ENCODE measurements at places on chromosomes 2 and 18. TPM values are rescaled to one million over a fixed set of nuclear protein-coding genes. Genes with fewer than 3 reads are reported as not detected.

Gene GPR35
- not detected for total RNA-seq

Gene KLHL41
- not detected for total RNA-seq

Gene ZSWIM2
- total RNA-seq, result not detected

Gene CPO
- 2.4 TPM for total RNA-seq

Gene DNAJB2
- total RNA-seq, result 38.6 TPM

Gene STEAP3
- 16.0 TPM for total RNA-seq

Gene SGO2
- 10.8 TPM for total RNA-seq

Gene RSAD2
- total RNA-seq, result not detected

Gene LINC00305
- not detected for total RNA-seq

Gene MC5R
- not detected for total RNA-seq

Gene GRP
- not detected for total RNA-seq

- no peak for DNase-seq
Observed at GRCh38 chr2:61978522-61978921, 73.0 kb downstream of the COMMD1 start.

DNA sequence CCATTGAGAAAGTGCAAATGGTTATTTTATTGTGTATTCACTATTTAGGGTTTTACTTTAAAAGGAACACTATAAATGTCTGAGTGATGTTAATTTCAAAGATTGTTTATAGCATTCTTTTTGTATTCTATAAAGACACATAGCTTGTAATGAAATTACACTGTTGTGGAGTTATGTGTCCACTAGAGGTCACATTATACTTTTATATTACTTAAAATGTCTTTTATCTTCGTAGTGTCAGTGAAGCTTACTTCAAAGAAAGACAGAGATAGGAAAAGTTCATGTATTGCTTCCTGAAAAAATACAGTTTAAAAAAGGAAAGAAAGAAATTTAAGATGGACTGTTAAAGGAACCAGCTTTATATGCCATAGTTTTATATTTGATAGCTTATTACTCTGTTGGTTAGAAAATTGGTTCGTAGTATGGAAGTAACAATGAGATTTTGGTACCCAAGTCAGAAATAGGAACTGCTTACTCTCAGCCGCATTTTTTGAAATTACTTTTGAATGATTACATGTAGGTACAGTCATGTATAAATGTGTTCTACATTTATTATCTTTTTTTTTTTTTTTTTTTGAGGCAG is 20.5 kb downstream of the APLF start:
- no peak for DNase-seq

DNA sequence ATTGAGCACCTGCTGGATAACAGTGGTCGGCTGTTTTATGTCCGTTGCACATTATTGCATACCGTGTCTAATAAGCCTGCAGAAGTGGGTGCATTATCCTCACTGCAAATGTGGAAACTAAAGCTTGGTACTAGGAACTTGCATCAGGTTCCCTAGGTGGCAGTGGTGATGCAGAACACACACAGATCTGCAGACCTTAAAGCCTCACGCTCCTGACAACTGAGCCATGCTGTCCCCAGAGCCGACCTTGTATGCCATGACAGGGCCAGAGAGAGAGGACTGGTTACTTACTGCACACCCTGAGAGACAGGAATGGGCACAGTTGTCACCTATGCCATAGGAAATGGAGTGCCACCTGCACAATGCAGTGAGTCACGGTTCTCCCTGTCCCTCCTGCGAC is 151.8 kb downstream of the SH3RF3 start:
- DNase-seq, result no peak

DNA sequence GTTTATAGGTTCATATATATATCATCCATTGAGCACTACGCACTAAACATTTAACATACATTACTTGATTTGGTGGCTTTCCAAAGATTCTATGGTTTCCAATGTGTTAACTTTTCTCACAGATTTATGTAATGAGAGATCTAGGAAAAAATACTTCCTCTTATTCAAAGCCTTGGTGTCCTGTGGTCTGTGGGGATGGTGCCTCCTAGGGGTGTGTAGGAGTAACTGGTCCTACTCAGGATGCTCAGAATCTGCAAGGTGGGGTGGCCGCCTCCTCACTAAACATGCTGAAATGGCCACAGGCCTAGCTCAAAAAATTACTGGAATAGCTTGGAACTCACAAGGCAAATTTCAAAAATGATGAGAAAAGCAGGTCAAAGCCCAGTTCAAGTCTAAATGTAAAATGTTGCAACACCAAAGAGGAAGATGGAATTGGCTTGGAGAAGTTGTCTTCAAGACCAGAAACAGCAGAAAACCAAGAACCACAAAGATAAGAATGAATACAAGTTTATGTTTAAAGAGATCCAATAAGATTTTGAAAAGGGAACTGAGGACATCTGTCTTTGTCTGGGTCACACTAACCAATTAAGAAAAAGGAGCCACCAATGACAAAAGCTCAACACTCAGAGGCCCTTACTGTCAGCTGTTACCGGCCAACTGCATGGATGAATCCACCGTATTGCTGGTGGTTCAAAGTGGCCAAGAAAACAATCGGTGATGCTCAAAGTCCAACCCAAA is 11.5 kb downstream of the GPR55 start:
- DNase-seq, result peak; percentile 84

- DNase-seq, result no peak
Observed at GRCh38 chr2:218281449-218281848, 10.9 kb downstream of the TMBIM1 start.

DNA sequence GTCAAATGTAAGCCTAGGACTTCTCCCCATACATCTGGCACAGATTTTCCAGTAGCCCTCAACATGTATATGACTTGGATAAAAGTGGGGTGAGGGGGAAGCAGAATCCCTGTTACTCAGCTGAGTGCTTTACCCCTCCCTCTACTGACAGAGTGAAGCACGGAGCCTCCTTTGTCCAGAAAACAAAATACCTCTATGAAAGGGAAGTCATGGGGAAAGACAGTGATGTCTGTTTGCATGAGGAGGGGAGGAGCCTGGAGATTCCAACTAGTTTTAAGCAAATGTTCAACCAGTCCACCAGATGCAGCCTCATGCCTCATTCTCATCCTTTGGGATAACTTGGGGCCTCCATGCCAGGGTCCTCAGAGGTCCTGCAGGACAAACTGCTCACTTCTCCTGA is 203.9 kb downstream of the SMAD2 start:
- DNase-seq, result no peak

DNA sequence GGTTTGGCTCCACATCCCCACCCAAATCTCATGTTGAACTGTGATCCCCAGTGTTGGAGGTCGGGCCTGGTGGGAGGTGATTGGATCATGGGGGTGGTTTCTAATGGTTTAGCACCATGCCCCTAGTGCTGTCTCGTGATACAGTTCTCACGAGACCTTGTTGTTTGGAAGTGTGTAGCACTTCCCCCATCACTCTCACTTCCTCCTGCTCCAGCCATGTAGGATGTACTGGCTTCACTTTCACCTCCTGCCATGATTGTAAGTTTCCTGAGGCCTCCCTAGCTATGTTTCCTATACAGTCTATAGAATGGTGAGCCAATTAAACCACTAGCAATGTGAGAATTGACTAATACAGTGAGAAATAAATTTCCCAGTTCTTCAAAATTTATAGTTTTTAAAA is 325.9 kb downstream of the FSIP2 start:
- no peak for DNase-seq

DNA sequence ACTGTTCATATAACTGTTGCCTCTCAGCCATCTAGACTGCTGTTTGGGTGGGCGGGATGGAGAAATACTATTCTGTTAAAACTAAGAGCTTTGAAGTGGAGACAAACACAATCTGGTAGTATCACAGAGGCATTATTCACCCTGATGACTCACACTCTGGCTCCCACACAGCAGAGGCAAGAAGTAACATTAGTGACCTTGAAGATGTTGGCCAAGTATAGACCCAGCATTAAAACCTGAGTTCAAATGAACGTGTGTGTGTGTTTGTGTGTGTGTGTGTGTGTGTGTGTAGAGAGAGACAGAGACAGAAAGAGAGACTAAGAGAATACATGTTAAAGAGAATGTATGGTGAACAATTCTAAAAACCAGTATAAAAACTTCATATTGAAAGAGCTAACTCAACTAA is 22.5 kb upstream of the ACVR1 start:
- DNase-seq, result no peak

- no peak for DNase-seq
Observed at GRCh38 chr2:151258121-151258520, 3.5 kb downstream of the RBM43 start.

GRCh38 chr2:222945887-222946286 is 85.1 kb downstream of the ACSL3 start:
- DNase-seq, result no peak

DNA sequence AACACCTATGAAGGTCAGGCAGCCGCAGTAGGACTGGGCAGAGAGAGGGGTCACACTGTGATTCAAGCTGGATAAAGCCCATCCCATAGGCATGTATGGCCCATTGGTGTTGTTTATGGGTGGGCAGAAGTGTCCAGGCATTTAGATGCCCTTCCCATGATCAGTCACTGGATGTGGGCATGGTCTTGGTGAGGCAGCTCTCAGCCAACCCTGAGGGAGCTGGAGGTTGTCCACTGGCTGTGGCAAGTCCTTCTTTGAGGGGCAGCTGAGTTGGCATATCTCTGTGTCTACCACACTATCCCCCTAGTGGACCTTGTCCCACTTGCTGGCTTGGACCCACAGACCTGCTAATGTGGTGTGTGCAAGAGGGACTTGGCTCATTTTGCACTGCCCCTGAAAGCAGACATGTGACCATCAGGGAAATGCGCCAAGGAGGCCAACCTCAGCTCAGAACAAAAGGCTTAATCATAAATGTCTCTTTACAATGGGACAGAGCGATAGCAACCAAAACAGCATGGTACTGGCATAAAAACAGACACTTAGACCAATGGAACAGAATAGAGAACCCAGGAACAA is 82.0 kb downstream of the TMEM17 start:
- DNase-seq, result no peak

DNA sequence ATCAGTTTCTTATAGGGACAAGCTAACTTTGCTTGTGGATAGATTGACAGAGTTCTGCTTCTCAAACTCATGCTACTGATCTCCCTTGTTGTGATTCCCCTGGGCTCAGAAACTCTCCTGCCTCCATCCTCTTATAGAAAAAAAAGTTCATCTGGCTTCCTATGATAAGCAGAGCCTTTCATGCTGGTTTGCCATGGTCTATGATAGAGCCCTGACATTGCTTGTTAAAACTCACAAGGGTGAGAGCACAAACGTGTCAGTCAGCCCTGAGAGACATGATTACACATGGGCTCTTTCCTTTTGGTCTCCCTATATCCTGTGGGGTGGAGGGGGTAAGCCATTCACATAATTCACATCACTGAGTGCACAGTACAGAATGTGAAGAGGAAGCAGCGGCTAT is 121.8 kb downstream of the TDRD15 start:
- DNase-seq, result no peak

DNA sequence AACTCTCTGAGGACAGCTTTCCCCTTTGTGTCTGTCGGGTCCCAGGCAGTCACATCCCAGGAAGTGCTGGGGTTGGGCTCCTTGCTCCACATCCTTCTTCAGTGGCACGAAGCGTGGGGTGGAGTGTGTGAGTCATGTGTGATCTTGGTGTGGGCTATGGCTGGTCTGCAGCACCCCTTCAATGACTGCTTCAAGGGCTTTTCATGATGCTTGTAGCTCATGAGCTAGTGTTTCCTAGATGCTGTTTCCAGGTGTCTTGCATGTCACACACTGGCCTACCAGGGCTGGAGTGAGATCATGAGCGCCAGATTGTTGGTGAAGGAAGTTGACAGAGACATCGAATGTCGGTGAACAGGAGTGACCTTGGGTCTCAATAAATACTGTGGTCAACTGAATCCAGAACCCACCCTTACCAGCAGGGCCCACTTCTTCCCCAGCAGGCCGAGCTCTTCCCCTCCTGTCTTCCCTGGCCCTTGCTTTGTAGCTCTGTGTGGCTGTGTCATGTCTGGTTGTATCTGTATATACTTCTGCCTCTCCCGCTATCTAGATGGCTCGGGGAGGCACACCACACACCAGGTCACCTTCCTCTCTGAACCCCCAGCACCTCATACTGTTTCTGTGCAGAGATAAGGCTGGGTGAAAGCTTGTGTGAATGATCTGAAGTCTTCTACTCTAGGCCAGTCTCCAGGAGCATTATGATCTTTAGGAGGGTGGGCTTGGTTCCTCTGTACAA is 3.8 kb downstream of the C2orf92 start:
- DNase-seq, result no peak

DNA sequence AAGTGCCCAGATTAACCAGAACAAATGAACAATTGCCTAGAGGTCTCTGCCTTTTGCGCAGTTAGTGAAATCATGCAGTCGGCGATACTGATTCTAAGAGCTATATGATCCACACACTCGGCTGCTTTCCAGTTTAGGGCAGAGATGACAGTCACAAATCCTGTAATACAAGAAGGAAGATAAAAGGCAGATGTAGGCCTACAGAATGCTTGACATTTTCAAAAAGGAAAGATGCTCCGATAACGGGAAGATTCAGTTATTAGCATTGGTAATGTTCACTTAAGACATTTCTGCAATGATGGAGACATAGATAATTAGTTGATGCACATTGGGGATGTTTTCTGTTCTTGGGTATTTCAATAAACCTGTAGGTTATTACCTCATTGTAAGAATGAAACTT is 19.5 kb downstream of the NYAP2 start:
- DNase-seq, result no peak

DNA sequence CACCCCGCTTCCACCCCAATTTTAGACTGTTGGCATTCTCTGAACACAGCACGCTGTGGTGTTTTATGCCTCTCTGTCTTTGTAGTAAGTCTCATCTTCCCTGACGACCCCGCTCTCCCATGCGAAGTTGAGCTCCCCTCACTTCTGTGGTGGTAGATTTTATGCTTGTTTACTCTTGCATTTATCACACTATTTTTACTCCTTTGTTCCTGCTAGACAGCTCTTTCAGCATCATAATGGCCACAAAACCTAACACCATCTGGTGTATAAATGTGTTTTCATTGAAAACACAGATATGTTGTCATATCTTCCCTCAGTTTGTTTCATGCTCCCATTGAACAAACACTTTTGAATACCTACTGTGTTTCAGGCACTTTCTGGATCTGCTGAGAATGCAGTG is 57.1 kb downstream of the PKP4 start:
- no peak for DNase-seq

GRCh38 chr2:77397763-77398162 is 124.4 kb downstream of the LRRTM4 start:
- DNase-seq, result no peak

GRCh38 chr2:76984359-76984758 is 537.8 kb downstream of the LRRTM4 start:
- DNase-seq, result no peak

- no peak for DNase-seq
Observed at GRCh38 chr2:5352286-5352685, 339.9 kb upstream of the SOX11 start.

- DNase-seq, result no peak
Observed at GRCh38 chr2:172047566-172048507, 37.5 kb upstream of the DLX1 start.
